ENCODE measurements at places on chromosomes 3 and 15. TPM values are rescaled to one million over a fixed set of nuclear protein-coding genes. Genes with fewer than 3 reads are reported as not detected.

Gene MME
- total RNA-seq = 85.4 TPM

Gene OR5H1
- total RNA-seq = not detected

- no peaks in the 10 kb centered on the region for H3K36me3 ChIP-seq
- H3K4me3 ChIP-seq = no peak overlapping the region
- H3K27ac ChIP-seq = no peak overlapping the region
These were observed 64.1 kb downstream of the TLE3 start for GRCh38 chr15:70033529-70034140.

DNA sequence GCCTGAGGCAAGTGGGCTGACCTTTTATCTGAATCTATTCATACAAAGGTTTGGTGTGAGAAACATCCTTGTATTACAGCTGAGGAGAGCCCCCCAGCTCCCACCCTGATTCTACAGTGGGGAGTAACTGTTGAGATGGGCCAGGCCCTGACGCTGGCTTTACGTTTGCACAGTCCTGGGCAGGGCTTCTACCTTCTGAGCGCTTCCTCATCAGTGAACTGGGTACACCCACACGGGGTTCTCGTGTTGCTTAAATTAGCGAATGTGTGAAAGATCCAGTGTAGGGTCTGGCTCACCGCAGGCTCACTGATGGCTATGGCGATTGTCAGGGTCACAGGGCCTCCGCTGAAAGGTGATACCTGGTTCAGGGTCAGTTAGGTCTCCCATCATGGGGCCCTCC, 7.3 kb upstream of the GHRL start:
- no peaks in the 10 kb centered on the region for H3K4me1 ChIP-seq
- H3K36me3 ChIP-seq = peaks cover 80% of the 10 kb centered on the region
- no peak for DNase-seq
- H3K27ac ChIP-seq = no peak overlapping the region
- no peak overlapping the region for H3K4me3 ChIP-seq

- DNase-seq = no peak
- no peak overlapping the region for H3K27ac ChIP-seq
- H3K4me1 ChIP-seq = no peaks in the 10 kb centered on the region
- no peak overlapping the region for H3K4me3 ChIP-seq
- H3K36me3 ChIP-seq = no peaks in the 10 kb centered on the region
These were observed 376.1 kb downstream of the ZIC4 start for GRCh38 chr3:147030274-147030673.

- H3K4me1 ChIP-seq = peaks cover 3% of the 10 kb centered on the region
- peaks cover 10% of the 10 kb centered on the region for H3K36me3 ChIP-seq
- H3K4me3 ChIP-seq = no peak overlapping the region
- H3K27me3 ChIP-seq = no peaks in the 10 kb centered on the region
These were observed 145.8 kb downstream of the CHDH start for GRCh38 chr3:53700441-53700840.

DNA sequence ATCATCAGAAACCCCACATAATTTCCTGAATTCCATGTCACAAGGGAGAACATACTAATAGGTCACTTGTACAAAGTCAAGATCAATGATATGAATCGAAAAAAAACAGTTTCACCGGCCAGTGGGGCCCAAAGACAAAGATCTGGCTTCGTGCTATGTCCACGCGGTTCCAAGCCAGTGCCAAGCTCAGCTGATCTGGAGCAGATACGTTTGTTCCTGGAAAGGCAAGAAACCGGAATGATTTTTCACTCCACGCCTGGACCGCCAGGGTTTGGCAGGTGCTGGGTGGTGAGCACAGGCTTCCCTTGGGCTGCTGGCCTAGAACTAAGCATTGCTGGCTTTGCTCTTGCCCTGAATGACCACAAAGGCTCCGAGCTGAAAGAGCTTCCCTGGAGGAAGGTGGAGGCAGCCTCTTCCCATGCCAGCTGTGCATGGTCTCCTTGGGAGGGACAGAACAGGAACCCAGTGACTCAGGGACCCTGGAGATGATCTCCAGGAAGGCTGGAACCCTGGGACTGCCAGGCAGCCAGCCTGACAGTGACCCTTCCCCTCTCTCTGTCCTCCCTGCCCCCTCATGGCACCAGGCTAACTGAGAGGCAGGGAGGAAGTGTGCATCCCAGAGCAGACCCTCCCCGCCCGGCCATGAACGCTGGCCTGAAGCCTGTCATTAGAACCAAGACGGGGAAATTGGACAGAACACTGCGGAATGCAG, 40.9 kb downstream of the TRPM1 start:
- no peaks in the 10 kb centered on the region for H3K4me1 ChIP-seq
- no peaks in the 10 kb centered on the region for H3K36me3 ChIP-seq
- H3K27me3 ChIP-seq = no peaks in the 10 kb centered on the region
- H3K4me3 ChIP-seq = no peak overlapping the region

DNA sequence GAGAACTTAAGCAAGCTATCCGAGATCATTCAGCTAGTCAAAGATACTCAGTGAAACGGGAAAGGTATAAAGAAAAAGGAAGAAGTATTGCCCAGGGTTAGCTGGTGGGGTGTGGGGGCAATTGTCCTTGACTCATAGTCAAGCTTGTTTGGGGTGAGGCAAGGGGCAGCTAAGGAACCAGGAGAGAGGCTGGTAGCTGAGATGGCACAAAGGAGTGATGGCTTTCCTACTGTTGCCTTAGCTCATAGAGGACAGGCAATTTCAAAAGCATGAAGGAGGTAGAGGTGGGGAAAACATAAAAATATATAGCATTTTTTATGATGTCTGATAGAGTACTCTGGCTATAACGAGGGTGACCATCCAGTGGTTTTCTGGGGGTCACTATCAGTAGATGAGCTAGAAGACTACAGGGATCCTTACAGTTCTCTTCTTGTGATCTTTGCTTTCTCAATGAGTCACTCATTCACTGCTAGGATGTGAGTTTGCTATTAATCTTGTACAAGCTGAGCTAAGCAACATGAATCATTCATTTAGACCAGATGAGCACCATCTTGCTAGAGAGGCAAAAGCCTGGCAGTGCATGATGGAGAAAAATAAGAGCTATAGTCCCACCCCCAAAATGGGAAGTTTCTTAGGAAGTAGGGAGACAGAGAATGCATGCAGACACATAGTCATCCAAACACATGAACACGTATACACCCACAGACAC, 207.1 kb upstream of the PFN2 start:
- H3K27me3 ChIP-seq = no peaks in the 10 kb centered on the region
- DNase-seq = no peak
- no peak overlapping the region for H3K27ac ChIP-seq
- H3K4me3 ChIP-seq = no peak overlapping the region

DNA sequence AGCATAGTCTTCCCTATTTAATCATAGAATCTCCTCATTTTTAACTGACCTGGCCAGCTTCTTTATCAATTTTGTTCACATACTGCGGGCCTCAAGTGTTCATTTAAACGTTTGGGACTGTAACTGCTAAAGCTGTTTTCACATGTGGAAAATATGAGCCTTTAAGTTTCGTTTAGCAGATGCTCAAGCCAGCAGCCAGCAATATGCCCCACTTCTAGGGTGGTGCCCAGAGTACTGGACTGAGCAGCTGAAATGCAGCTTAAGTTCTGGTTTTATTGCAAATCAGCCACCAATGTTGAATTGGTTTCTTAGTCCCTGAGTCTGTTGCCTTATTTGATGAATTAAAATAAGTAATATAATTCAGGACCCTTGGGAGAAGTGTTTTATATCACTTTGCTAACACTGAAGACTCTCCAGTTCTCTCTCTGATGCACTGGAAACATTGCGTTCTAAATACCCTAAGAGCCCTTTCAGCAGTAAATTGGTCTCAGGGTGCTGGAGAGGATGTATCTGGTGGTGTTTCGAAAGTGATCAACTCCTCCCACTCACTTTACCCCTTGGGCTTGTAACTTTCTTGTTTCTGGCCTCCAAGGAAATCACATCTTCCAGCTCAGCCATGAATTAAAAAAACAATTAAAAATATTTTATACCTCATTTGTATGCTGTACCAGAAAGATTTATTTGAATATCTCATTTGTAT, 61.7 kb downstream of the B3GALNT1 start:
- no peak for DNase-seq
- H3K27ac ChIP-seq = no peak overlapping the region
- H3K36me3 ChIP-seq = no peaks in the 10 kb centered on the region
- H3K4me3 ChIP-seq = no peak overlapping the region

- H3K4me1 ChIP-seq = no peaks in the 10 kb centered on the region
- H3K4me3 ChIP-seq = no peak overlapping the region
- no peak for DNase-seq
- H3K27me3 ChIP-seq = no peaks in the 10 kb centered on the region
- no peak overlapping the region for H3K27ac ChIP-seq
These were observed 115.6 kb downstream of the CHDH start for GRCh38 chr3:53730576-53730975.

Measured in lower lobe of right lung (tissue), 2 donors.